ENCODE measurements at places on chromosomes 11 and 22. TPM values are rescaled to one million over a fixed set of nuclear protein-coding genes. Genes with fewer than 3 reads are reported as not detected.

The WNT7B gene
- not detected for total RNA-seq

The CCDC188 gene
- total RNA-seq = 2.7 TPM

The SDHD gene
- total RNA-seq = 181 TPM

The MRGPRD gene
- not detected for total RNA-seq

The C11orf86 gene
- total RNA-seq = not detected

The NNMT gene
- total RNA-seq = 384 TPM

The KRTAP5-9 gene
- total RNA-seq = not detected

The DRG1 gene
- total RNA-seq = 52.5 TPM

The SCGB1D2 gene
- total RNA-seq = not detected

The TRIM48 gene
- total RNA-seq = not detected

The TTLL1 gene
- 16.2 TPM for total RNA-seq

The TRIM49 gene
- total RNA-seq = not detected

The HSPA8 gene
- 2,725 TPM for total RNA-seq

The OR8G5 gene
- not detected for total RNA-seq

The B3GAT1 gene
- not detected for total RNA-seq

The GAL3ST1 gene
- total RNA-seq = 0.23 TPM

The CACNA1I gene
- not detected for total RNA-seq

The IGLL1 gene
- total RNA-seq = not detected

The MOV10L1 gene
- total RNA-seq = 1.5 TPM

The IL10RA gene
- total RNA-seq = not detected

The KRTAP5-11 gene
- not detected for total RNA-seq

The CHRDL2 gene
- total RNA-seq = not detected

The DLG2 gene
- total RNA-seq = 1.6 TPM

The CECR2 gene
- total RNA-seq = 0.03 TPM

The APOA4 gene
- total RNA-seq = not detected

The DBX1 gene
- total RNA-seq = not detected

The PLEKHB1 gene
- 2.5 TPM for total RNA-seq

The KCNK4 gene
- 0.20 TPM for total RNA-seq
